Pons (tissue), 1 donor: ENCODE measurements at places on chromosomes 3 and 15.

- DNase-seq: no peak
Observed at GRCh38 chr3:98545940-98546339, 14.2 kb downstream of the GPR15 start.

DNA sequence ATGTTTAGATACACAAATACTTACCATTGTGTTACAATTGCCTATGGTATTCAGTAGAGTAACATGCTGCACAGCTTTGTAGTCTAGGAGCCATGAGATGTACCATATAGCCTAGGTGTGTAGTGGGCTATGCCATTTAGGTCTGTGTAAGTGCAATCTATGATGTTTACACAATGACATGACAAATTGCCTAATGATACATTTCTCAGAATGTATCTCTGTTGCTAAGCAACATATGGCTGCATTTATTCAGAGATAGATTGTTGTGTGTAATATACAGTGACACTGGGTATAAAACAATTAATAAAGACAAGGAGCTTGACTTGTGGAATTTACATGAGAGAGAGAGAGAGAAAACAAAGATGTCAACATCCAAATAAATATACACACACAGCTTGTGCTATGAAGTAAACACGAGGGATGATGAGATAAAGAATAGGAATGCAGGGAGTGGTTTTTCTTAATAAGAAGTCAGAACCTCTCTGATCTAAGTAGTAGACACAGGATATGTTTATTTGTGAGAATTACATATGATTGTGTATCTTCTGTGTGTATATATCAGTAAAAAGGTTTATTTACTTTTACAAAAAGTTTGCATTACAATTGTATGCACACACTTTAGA lies 110.0 kb downstream of the KCNAB1 start:
- no peak for DNase-seq

DNA sequence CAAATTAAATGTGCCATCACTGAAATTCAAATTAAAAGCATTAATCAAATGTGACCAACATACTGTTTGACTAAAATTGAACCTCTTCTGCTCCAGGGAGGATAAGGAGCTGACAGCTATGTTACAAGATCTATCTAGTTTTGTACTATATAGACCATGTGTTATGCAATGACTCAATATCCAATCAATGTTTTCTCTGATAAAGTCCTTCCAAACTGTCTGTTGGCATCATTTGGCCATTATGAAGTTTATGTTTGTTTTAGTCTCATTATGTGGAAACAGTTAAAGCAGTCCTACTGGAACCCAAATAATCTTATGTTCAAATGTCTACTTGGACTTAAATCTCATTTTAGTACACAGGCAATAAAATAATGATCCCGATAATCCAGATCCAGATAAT lies 267.0 kb upstream of the THBS1 start:
- DNase-seq: no peak

DNA sequence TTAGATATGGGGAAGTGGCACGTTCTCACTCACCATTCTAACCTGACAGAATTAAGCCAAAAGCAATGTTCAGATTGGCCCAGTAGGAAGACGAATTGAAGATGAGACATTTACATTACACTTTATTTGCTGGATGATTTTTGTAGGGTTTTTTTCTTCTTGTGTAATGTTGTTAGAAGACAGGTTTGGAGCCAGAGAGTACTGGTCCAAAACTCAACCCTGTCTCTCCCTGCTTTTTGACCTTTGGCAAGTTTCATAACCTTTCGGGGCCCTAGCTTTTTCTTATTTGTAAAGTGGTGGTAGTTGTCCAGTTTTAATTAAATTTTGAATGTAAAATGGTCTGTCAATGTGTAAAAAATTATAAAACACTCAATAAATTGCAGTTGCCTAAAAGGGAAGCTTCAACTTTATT lies 29.5 kb downstream of the PDE8A start:
- no peak for DNase-seq

GRCh38 chr3:168981396-168981795 lies 682.1 kb downstream of the MECOM start:
- DNase-seq: no peak

DNA sequence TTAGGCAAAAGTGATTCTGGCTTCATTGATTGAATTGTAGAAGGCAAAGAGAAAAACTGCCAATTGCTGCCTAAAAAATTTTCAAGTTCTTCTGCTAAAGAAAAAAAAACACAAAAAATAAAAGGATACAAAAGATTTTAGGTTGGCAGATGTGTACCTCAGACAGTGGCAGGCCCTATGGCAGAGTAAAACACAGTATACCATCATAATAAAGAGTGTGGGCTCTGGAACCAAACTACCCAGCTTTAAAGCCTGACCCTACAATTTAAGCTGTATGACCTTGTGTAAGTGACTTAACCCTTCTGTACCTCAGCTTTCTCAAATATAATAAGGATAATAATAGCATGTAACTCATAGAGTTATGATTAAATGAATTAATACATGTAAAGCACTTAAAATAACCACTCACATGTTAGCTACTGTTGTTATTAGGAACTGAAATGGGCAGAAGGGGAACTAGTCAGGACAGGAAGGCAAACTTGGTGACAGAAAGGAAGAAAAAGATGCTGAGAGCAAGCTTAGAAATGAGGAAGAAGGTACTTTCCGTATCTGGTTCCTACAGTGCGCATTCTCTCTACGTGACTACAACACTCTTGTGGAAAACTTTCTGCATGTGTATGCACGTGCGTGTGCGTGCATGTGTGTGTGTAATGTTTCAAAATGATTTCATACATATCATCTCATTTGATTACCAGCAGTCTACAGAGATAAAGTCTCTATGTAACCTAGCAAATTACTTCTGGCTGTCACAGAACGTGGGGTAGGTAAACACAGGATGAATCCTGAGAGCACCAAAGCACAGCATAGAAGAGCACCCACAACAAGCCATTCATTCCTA lies 13.6 kb upstream of the GATM start:
- DNase-seq: peak; percentile 84

GRCh38 chr3:38118421-38119247 lies 18.3 kb downstream of the ACAA1 start:
- DNase-seq: no peak

GRCh38 chr15:95832668-95833067 lies 497.8 kb upstream of the NR2F2 start:
- no peak for DNase-seq

DNA sequence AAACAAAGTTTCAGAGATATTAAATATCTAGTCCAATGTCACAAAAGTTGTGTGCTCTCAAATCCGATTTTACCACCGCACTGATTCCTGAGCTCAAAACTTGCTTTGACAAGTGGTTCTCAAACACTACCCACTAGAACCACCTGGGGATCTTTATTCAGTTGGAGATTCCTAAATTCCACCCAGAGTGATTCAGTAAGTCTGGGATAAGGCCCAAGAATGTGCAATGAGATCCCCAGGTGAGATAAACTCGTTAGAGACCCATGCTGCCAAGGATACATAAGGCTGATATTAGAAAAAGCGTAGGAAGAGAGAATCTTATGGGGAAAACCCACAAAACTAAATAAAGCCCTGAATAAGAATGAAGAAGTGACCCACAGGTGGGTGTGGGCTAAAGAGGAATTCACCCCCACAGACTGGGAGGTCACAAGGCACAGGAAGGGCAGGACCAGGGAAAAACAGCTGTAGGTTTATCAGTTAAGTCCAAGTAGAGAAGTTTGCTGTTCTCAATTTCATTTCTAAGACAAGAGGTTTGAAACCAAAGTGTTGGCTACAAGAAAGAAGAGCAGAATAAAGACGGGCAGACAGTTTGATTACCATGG lies 11.5 kb upstream of the RPS17 start:
- no peak for DNase-seq

DNA sequence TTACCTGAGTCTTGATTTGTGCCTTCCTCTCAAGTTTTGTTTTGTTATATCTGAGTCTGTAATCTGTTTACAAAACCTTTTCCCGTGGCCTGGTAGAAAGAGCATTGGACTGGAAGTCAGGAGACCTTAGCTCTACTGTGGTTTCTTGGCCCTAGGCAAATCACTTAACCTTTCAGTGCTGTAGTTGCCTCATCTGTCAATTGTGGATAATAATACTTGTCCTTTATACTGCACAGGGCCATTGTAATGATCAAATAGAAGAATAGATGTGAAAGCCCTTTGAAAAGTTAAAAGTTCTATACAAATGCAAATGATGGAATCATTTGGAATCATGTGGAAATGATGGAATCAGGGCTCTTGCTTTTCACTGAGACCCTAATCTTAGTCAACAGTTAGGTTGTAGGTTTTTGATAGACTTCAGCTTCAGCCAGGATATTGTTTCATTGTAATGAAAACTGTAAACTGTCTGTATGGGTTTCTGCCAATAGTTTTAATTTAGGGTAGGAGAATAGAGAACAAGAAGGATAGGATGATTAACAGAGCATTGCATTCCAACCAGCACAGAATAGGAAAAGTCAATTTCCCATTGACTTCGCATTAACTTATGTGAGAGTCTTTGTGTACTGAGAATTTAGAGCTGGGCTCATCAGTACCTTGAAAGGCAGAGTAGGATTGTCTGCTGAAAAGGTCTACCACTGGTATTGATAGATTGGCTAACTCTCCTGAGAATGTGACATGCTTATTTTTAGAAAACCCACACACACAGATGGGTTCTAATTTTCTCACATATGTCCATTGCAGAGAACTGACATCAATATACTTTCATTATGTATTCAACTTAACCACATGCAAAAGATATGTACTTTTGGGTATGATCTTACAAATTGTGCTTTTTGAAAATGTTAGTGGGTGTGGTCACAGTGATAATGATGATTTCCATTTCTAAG lies 21.8 kb downstream of the MAP2K5 start:
- no peak for DNase-seq

- DNase-seq: no peak
Observed at GRCh38 chr15:85976986-85977385, 102.7 kb upstream of the AGBL1 start.

GRCh38 chr15:34578283-34578674 lies 5.2 kb downstream of the GOLGA8B start:
- DNase-seq: no peak

- no peak for DNase-seq
Observed at GRCh38 chr3:31926543-31926942, 54.5 kb downstream of the OSBPL10 start.

DNA sequence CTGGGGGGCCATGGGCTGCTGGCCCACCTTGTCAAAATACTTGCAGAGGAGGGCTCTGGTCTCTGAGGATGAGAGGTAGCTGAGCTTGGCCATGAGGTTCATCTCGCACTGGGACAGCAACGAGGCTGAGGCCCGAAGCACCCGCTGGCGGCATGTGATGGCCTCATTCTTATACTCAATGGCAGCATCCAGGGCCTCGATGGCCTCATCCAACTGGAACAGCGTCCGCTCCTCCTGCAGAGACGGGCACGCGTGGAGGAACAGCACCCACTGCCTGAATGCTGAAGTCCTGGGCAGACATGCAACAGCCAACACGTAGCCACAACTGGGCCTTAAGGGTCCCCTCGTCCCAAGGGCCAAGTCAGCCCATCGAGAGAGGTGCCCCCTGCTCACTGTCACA lies 25.0 kb downstream of the KIF7 start:
- no peak for DNase-seq

DNA sequence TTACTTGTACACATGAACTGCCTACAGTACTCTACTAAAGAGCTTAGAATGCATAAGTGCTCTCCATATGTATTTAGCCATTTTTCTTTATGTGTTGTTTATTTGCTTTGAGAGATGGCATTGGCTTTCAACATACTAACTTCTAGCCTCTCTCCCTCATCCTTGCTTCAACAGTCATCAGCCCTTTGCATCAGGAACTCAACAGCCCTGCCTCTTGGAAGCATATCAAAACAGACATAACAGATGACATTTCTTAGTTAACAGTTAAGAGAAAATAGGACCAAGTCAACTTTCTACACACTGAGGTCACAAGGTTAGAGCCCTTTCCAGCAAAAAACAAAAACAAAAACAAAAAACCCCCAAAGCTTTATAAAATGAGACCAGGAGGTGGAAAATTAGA lies 145.6 kb downstream of the TCF12 start:
- no peak for DNase-seq

- no peak for DNase-seq
Observed at GRCh38 chr15:72979308-72979707, 73.0 kb upstream of the NEO1 start.

DNA sequence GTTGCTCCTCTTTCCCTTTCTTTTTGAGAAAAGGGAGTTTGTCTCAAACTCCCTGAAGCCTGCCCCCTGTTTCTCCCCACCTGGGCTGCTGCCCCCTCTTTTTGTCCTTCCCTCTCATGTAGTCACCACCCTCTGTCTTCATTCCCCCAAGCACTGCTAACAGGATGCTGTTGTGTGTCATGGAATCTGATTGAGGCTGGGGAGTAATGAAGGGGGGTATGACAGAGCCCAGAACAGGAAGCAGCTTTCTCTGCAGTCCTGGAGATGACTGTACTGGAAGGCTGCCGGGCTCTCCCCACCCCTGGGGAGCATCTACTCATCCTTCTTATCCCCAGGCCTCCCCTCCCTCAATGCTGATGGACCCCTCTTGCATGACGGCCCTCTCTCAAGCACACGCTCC lies 181.6 kb downstream of the ABHD5 start:
- DNase-seq: no peak

GRCh38 chr15:86556396-86557017 lies 476.8 kb downstream of the AGBL1 start:
- DNase-seq: no peak

DNA sequence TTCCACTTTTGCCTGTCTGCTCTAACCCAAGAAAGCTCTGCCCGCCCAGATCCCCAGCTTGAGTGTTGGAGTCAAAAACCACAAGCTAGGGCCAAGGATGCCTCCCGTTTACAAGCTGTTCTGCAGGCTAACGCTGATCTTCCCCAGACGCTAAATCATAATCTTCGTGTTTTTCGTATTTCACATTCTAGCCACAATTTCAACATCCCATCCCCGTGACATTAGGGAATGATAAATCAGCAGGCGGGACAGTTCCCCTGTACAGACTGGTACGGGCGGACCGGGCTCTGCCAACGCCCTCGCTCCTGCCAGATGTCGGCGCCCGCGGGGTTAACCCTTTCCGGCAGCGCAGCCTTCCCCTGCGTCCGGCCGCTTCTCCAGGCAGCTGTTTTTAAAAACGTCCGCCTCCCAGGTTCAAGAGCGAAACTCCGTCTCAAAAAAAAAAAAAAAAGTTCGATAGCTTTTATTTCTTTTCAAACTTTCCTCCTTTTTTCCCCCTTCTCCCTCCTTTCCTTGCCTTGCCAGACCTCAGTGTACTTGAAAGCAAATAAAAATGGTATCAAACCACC lies 81.0 kb upstream of the BNC1 start:
- peak; percentile 80 for DNase-seq

GRCh38 chr3:35012214-35012613 lies 627.1 kb upstream of the ARPP21 start:
- no peak for DNase-seq

- peak; percentile 83 for DNase-seq
Observed at GRCh38 chr3:15223685-15224572, 17.9 kb downstream of the CAPN7 start.

- DNase-seq: no peak
Observed at GRCh38 chr3:40291471-40291870, 18.0 kb upstream of the EIF1B start.

DNA sequence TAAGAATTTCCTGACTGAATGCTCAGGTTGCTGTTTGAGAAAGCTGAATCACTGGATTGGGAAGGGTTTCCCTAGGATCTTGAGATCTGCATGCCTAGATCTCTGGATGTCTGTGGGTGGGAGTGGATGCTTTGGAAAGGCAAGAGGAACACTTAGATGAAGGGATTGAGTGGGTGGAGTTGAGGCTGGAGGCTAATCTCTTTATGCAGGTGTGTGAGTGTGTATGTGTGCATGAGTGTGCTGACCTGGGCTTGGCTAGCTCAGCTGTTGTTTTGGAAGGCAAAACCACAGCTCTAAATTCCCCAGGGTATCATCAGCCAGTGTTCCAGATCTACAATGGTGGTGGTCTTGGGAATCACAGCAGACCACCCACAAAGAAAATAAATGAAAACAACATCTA lies 60.5 kb downstream of the CLDN1 start:
- no peak for DNase-seq
